Stimulated activated CD4-positive, alpha-beta T cell treated with anti-CD3 and anti-CD28 coated beads, Interleukin-1b, Interleukin-23, amount 100 ng/mL, for 1 hour (primary cell): ENCODE measurements at places on chromosomes 7 and 10.

- DNase-seq = no peak
Observed at GRCh38 chr10:48751730-48752129, 67.1 kb downstream of the WDFY4 start.

DNA sequence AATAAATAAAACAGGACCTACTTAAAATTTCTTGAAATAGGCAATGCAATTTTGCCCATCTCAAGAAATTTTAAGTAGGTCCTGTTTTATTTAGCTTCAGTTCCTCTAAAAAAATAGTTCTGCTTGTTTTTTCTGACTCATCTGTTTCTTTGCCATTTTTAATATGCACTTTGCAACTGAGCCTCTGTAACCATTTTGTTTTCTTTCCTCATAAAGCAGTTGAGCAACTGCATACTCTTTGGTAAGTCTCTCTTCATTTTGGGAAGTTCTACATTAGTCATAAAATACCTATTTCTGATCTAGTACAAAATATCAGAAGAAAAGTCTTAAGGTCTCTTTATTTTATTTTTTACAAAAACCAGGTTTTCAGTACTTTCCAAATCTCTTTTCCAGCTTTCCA lies 18.0 kb downstream of the TAS2R40 start:
- no peak for DNase-seq

GRCh38 chr10:105068497-105068896 lies 427.4 kb downstream of the SORCS3 start:
- DNase-seq = no peak

GRCh38 chr7:155263581-155264143 lies 34.0 kb upstream of the INSIG1 start:
- DNase-seq = no peak

GRCh38 chr10:119619215-119619614 lies 22.5 kb upstream of the TIAL1 start:
- DNase-seq = no peak

DNA sequence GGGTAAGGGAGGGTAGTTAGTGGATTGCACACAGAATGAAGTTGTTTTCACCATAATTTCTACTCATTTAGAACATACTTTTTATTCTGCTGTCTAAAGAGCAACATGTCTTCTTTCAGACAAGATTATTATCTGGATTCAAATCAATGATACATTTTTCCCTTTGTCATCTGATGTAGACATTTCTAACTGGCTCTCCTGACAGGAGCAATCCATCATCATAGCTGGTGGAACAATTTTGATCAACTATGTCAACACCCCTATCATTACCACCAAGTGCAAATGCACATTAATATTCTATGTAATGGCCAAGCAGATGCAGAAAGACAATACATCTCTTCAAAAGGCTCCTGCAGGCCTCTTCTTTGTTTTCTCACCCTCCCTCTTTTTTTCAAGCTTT lies 672.9 kb upstream of the LRRTM3 start:
- DNase-seq = no peak

- no peak for DNase-seq
Observed at GRCh38 chr7:148609045-148609725, 18.6 kb downstream of the C7orf33 start.
